ENCODE measurements at places on chromosomes 7 and 10. TPM values are rescaled to one million over a fixed set of nuclear protein-coding genes. Genes with fewer than 3 reads are reported as not detected.
A peak's percentile ranks its signal among the peaks of the same experiment; 100 is the strongest.

- no peak for DNase-seq
Measured at GRCh38 chr7:2358968-2359527, 4.4 kb downstream of the EIF3B start.

GRCh38 chr7:94069162-94069739 lies 65.1 kb upstream of the BET1 start:
- no peak for DNase-seq

- DNase-seq, result peak; percentile 60
Measured at GRCh38 chr7:26376175-26376917, 84.7 kb downstream of the SNX10 start.

TRPV5 gene
- total RNA-seq, result not detected

DNA sequence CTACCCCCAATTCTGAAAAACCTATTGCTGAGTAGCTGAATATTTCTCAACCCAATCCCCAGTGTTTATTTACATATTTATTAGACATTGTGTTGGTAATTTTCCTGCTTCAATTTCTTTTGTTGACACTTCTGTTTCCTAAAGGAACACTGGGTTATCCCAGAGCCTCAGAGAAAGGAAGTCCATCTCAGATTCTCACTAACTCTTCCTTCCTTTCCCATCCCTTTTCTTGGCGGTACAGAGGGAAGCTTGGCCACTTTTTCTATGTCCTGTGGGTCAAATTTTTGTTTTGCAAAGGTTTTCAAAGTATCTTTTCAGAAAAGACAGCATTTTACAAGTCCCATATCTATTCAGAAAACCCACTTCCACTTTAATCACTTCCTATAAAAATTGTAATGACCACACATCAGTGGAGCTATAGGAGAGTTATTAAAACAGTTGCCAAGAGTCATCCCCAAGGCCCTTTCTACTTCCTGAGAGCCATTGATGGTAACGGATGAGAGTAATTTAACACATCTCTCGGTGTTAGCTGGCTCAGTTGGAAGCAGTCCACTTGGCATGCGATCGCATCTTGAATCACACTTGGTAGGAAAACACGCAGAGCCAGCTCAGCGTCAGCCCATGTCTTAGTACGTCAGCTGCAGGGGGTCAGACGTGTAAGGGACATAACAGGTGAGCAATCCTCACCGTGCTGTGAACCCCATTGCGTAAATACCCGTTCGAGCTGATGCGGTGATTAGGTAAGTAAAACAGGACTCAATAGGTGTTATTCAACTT lies 231.1 kb upstream of the ADARB2 start:
- DNase-seq, result no peak

WIPF3 gene
- total RNA-seq, result 27.2 TPM

DNA sequence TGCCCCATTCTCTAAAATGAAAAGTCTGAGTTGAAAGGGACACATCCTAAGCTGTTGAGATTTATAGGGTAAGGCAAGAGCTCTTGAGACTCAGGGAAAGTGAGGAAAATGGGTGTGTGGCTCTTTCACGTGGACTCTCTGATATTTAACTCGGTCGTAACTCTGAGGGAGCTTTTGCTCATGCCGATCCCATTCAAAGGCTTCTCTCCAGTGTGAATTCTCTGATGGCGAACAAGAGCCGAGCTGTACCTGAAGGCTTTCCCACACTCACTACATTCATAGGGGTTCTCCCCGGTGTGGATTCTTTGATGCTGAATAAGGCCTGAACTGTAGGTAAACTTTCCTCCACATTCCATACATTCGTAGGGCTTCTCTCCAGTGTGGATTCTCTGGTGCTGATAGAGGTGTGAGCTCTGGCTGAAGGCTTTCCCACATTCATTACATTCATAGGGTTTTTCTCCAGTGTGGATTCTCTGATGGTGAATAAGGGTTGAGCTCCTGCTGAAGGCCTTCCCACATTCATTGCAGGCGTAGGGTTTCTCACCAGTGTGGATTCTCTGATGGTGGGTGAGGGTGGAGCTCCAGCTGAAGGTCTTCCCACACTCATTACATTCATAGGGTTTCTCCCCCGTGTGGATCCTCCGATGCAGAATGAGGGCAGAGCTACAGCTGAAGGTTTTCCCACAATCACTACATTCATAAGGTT lies 10.4 kb downstream of the ZNF3 start:
- no peak for DNase-seq

DNA sequence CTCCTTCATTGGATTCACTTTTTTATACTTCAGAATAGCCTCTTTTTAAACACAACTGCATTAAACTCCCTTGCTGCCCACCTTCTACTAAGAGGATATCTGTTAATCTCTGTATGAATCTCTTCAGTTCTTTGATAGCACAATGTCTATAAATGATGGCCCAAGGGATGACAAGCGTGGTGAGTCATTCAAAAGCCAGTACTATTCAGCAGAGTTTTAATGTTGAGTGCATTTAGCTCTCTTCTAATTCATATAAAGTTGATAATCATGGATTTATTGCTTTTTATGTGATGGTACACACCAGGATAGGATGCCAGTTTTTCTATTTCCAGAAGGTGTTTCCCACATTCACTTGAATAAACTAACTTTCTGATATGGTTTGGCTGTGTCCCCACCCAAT lies 57.4 kb upstream of the HECTD2 start:
- no peak for DNase-seq

DNA sequence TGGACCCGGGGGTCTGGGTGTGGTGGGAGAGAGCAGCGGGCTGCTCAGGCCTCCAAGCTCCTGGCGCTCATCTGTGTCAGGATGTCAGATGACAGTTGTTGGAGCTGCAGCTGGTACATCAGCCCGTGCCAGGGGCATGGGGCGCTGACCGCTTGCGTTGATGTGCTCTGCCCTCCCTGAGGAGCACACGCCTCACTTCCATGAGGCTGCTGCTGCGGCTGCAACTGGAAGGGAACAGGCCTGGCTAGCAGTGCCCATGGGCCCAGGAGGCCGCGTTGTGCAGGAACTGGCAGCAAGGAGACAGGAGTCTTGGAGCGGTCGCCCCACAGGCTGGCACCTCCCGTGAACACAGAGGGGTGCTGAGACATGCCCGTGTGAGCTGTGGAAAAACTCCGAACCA lies 361.3 kb upstream of the MKI67 start:
- no peak for DNase-seq

ZNF853 gene
- 7.0 TPM for total RNA-seq

DNA sequence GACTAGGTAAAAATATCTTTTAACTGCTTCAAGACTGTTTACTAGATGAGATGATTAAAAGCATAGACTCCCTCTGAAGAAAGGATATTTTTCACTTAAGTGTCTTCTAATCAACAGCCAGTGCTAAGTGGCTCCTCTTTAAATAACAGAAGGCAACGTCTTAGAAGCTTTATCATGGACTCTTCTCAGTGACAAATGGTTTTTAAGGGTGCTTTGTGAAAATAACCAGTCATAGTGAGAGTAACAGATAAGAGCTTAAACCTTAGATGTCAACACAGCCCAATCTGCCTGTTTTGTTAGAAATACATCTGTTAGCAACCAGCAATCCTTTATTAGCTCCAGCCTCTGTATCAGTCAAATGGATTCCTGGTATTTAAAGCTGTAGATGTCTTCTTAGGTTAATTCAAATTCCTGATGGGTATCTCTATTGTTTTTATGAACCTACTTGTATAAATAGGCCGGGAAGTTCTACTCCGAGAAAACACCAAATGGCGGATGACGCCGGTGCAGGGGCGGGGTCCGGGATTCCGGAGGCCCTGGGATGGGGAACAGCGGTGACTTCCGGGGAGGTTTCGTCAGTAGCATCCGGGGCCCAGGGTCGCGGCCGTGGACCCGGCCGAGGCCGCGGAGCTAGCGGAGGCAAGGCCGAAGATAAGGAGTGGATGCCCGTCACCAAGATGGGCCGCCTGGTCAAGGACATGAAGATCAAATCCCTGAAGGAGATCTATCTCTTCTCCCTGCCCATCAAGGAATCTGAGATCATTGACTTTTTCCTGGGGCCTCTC lies 285.4 kb downstream of the GPR37 start:
- no peak for DNase-seq

DNA sequence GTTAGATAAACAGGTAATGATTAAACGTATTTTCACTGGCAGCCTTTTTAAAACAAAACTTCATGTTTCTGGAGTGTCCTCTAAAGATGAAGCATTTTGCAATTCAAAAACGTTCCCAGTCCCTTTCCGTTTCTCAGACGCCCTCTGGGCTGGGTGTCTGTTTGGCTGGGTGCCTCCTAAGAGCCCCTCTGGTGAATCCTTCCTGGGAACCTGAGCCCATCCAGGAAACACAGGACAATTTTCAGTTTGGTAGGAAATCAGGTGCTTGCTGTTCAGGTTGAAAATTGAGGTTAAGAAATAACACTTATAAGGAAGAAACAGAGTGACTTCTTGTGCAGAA lies 76.7 kb downstream of the CHN2 start:
- DNase-seq, result no peak

GRCh38 chr10:12448729-12449391 lies 99.5 kb downstream of the CAMK1D start:
- no peak for DNase-seq

GRCh38 chr10:110356628-110357245 lies 52.0 kb upstream of the SMNDC1 start:
- DNase-seq, result no peak

DNA sequence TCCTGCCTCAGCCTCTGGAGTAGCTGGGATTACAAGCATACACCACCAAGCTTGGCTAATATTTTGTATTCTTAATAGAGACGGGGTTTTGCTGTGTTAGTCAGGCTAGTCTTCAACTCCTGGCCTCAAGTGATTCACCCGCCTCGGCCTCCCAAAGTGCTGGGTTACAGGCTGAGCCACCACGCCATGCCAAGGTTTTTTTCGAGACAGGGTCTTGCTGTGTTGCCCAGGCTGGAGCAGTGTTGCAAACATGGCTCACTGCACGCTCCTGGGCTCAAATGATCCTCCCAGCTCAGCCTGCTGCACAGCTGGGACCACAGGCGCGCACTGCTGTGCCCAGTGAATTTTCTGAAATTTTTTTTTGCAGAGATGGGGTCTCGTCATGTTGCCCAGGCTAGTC lies 3.3 kb upstream of the SEC31B start:
- DNase-seq, result no peak

TET1 gene
- total RNA-seq, result 1.1 TPM

TMEM270 gene
- not detected for total RNA-seq

DNA sequence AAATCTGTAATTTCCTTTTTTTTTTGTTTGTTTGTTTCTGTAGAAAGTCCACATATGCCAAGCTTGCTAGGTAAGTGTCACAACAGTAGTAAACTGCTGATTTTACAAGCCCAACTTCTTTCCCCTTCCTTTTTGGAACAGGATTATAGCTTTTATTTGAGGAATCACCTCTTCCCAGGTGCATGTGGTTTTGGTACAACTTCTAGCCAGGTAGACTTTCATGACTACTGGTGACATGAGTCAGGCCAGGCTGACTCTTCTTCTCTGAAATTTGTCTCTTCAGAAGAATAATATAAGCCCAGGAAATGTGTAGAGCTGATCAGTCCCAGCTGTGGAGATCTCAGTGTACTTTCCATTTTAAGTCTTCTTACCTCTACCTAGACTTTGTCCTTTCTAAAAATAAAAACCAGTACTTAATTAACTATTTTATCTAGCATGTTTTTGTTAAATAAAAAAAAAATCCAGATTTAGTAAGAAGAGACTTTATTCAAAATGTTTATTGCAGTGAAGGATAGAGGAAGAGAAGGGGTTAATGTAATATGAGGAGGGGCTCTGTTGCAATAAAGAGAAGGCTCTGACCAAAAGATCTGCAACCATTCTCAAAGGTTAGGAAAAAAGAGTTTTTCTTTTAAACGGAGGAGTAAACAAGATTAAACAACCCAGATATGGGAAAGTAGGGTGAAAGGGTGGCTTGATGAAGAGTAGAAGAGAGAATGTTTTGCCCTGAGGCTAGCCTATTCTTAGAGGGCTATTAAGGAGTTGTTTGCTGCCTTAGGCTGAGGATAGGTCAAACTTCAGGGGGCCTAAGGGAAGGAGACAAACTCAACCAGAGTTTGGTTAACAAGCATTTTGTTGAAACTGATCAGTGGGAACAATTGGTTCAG lies 664.2 kb downstream of the SORCS1 start:
- DNase-seq, result no peak

LIPN gene
- total RNA-seq, result not detected

FGFR2 gene
- 0.50 TPM for total RNA-seq

GRCh38 chr10:112214298-112214926 lies 30.8 kb upstream of the GPAM start:
- DNase-seq, result no peak

DNA sequence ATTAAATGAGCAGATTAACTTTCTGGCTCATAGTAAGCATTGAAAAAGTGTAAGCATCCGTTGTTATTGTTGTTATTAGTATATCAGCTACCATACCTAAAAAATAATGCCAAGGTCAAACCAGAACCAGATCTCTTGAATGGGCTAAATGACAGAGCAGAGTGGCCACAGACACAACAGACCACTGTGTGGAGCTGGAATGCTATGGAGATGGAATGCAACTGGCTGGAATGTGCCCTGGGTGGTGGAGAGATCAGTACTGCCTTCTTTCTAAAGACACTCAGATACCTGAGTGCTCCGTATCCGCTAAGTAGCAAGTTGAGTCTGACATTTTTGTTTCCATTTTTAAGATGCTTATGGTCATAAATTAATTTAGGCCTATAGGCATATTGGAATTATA lies 20.5 kb upstream of the DNAJB12 start:
- DNase-seq, result no peak

DNA sequence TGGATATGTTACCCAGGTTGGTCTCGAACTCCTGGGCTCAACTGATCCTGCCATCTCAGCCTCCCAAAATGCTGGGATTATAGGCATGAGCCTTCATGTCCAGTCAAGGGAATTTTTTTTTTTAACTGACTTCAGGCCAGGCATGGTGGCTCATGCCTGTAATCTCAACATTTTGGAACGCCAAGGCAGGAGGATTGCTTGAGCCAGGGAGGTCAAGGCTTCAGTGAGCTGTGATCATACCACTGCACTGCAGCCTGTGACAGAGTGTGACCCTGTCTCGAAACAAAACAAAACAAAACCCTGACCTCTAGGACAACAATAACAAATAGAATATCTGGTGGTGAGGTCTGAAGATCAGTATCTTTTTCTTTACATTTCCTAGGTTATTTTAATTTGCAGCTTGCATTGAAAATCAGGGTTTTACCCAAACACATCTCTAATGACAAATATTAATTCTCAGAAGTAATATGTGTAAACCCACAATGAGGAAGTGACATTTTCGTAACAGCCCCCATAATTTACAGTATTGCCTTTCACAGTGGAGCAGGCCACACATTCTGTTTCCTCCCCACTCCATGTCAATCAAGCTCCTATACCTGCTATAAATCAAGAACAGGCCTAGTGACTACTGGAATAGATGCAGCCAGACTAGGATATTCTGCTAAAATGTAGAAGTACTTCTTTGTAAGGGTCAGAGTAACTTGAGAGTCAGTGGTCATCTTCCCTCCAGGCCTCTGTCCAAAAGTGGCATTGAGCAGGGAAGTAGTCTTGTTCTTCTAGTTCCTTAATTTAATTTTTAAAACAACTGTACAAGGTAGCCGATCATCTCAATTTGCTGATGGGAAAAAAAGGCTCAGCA lies 43.3 kb upstream of the ECHDC3 start:
- no peak for DNase-seq
